ENCODE measurements at places on chromosomes 12 and 14. TPM values are rescaled to one million over a fixed set of nuclear protein-coding genes. Genes with fewer than 3 reads are reported as not detected.

- no peak for DNase-seq
Measured at GRCh38 chr14:79274641-79275291, 936.5 kb downstream of the DIO2 start.

DNA sequence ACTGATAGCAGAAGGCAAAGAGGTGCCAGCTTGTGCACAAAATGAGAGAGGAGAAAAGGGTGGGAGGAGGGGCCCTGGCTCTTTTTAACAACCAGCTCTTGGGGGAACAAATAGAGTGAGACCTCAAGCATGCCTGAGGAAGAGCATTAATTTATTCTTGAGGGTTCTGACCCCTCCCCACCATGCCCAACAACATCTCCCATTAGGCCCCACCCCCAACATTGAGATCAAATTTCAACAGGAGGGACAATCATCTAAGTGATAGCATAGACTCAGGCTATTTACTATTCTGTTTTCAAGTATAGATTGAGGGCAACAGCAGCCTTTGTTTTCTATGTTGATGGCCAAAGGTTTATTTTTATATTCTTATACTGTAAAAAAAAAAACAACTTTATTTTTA lies 59.7 kb downstream of the FUT8 start:
- DNase-seq, result no peak

- DNase-seq, result no peak
Measured at GRCh38 chr12:81128930-81129554, 51.2 kb downstream of the ACSS3 start.

GRCh38 chr14:100129161-100129589 lies 30.3 kb downstream of the DEGS2 start:
- DNase-seq, result no peak

DNA sequence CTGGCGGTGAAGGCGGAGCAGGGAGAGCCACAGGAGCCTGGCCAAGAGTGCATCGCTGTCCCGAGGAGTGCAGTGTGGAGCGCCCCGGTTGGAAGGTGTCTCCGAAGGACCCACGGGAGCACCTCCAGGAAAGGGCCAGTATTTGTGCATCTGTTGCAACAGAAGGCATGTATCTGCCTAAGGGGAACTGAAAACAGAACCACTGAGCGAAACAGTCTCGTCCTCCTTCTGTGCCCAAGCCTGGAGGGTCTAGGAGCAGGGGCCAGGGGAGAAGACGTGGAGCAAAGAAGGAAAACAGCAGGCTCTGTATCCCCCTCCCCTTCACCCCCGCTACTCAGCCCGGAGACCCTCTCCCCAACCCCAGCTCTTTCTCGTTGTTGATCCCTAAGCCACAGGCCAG lies 5.3 kb upstream of the LRRC10 start:
- no peak for DNase-seq

- no peak for DNase-seq
Measured at GRCh38 chr12:7859552-7859951, 13.2 kb downstream of the SLC2A14 start.

GRCh38 chr14:106277503-106277902 lies 751.1 kb downstream of the TMEM121 start:
- DNase-seq, result no peak

DNA sequence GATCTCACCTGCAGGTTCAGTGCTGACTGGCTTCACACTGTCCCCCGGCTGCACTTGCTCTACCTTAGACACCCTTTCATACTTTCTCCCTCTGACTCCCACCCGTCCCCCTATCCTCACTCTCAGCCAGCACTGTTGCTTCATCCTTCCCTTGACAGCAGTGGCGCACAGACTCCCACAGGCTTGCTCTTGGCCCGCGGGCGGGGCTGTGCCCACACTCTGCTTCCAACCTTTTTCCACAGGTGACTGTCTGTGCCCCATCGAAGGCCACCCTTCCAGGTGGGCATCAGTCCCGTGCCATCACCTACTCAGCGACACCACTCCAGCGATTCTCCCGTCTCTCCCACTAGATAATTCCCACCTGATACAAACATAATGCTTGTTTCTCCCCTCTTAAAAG lies 1.0 kb upstream of the RPS6KL1 start:
- DNase-seq, result no peak

- no peak for DNase-seq
Measured at GRCh38 chr12:95088379-95088778, 15.0 kb upstream of the NR2C1 start.

DNA sequence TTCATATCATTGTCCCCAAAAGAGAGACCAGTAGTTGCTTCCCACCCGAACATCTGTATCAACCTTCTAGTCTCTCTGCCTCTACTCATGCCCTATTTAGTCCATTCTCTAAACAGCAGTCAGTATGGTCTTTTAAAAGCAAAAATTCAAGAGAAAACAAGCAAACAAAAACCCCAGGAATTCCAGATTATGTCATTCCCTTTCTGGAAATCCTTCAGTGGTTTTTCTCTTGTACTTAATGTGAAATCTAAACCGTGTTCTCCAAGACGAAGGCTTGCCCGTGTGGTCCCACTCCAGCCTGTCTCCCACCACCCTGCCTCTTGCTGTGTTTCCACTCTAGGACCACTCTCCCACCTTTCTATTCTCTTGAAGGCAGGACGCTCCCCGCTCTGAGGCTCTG lies 90.8 kb downstream of the TMEM30B start:
- no peak for DNase-seq

GRCh38 chr14:95537298-95538089 lies 2.6 kb downstream of the GLRX5 start:
- DNase-seq, result no peak

DNA sequence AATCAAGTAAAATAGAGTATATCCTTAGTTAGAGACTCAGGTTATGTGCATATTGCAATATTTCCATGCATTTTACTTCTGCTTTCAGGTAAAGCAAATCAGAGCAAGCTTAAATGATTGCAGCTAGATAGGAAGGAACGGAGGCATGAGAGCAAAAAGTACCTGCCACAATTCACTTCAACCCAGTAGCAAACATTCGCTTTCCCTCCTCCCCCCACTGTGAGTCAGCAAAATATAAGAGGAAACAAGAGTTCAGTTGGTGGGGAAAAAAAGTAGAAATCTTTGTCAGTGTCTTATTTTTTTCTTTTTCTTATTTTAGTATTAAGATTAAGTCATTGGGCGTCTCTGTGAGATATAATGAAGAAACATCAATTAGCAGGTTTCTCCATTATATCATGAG lies 475.4 kb downstream of the NPAS3 start:
- DNase-seq, result no peak

DNA sequence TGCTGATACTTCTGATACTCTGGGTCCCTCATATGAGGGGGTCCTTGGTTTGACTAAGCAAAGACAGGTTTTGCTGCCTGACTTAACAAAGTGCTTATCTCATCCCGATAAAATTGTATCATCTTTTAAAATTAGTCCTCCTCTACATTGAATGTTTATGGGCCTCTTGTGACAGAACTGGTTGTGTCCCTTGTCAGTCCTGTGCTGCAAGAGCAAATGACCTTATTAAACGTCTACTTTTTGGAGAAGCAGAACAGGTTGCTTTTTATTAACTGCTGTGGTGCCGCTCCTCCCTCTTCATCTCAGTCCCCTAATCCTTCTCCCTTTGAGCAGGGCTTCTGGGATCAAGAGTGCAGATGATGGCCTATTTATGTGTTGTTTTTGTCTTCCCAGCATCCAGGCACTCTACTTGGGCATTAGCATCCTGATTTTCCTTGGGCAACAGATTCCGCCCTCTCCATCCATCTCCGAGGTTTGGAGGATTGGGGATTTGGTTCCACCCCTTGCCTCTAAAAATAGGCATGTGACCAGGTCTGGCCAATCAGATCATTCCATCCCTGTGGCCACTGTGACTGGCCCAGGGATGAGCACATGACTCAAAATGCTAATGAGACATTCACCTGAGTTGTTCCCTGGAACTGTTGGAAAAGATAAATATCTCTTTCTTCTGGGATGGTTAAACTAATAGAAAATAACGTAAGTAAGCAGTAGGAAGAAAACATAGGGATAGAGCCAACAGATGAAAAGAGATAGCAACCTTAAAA lies 2.9 kb upstream of the DENR start:
- no peak for DNase-seq

- DNase-seq, result no peak
Measured at GRCh38 chr14:81669308-81669707, 135.7 kb upstream of the SEL1L start.

DNA sequence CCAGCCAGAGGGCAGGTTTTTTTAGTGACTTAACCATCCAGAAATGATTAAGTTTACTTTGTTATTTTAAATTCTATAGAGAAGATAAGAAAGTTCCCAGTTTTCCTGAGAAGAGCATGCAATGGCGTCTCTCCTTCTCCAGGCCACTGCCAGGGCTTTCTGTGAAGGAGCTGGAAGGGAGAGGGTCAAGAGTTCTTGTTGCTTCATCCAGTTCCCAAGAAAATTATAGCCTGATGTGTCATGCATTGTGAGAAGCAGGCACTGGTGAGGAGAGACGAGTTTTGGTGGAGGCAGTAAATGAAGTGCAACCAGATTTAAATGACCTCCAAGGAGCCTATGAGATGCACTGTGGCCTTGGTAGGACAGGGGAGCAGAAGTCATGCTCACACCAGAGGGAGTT lies 14.2 kb downstream of the ELK3 start:
- DNase-seq, result no peak

DNA sequence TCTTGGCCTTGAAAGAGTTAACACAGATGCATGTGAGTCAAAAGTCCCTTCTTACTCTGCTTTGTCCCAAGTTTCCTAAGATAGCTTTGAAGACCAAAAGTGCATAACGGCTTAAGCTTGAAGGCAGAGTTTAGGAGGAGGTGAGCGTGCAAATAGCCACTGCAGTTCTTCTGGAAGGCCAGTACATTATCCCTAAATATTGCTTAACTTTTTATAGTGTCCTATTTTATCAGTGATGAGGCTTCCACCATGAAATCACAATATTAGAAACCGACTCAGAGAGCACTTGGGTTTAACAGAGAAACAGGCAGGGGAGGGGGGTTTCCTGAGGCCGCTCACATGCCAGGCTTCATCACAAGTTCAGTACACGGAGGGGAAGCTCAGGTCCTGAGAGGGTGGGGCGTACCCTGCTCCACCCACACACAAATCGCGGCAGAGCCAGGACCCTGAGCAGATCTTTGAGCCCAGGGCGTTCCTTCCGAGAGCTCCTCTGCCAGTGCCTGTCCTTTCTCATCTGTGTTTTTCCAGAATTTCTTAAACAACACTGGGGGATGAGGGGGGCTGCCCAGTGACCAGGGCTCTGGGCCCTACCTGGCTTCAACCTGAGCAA lies 26.8 kb upstream of the BDKRB2 start:
- DNase-seq, result no peak

GRCh38 chr12:22459838-22460490 lies 84.4 kb downstream of the C2CD5 start:
- DNase-seq, result no peak

DNA sequence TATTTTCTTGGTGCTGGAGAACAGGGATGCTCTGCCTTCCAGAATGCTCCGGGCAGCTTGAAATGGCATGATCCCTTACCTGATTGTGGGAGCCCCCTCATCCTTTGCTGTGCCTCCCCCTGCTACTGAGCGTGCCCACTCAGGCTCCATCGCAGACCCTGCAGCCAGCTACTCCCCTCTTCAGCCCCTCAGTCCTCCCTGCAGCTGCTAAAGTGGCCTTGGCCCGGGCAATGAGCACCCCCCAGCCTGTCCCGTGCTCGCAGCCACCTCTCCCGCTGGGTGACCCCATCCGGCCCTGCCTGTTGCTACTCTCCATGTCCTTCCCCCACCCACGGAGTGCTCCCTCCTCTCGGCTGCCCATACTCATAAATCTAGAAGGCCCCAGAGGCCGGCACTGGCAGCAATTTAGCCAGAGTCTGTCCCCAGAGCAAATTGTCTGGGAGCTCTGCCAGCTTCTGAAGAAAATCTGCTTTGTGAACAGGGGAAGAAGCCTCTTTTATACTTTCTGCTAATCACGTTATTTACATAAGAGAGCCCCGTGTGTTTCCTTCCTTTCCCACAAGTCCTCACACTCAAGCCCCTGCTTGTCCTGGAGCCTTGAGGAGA lies 143.7 kb upstream of the FRMD6 start:
- no peak for DNase-seq

DNA sequence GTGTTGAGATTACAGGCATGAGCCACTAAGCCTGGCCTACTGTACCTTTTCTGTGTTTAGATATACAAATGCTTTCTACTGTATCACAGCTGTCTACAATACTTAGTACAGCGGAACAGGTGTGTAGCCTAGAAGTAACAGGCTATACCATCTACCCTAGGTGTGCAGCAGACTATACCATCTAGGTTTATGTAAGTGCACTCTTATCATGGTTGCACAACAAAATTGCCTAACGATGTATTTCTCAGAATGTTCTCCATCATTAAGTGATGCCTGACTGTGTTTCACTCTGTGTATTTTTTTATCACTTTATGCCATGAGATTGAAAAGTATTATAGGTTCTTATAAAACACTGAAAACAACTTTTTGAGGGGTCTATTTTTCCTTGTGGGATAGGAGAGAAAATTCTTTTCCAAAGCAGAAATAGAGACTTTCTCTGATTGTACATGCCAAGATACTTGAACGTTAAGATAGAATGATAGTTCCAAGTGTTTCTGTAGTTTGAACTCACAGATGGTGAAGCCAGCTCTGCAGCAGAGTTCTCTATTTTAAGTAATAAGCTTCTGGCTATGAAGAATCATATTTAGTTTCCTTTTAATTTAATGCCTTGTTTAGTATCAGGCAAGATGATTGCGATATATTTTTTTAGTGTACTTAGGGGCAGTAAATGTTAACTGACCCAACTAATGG lies 17.0 kb downstream of the TMPRSS12 start:
- no peak for DNase-seq

DNA sequence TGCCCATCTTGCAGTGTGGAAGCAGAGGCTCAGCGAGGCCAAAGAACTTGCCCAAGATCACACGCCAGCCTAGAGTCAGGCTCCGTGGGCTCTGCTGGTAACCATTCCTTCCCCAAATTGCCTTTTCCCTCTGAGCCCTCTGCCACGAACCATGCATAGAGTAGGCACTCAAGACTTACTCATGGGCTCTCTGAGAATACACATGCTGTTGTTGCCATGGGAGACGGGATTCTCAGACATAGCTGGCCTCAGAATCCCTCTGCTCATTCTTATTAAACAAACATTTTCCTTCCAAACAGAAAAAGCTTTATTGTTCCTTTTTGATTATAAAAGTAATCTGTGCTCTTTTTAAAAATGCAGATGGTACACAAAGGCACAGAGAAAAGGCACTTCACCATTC lies 52.5 kb upstream of the WSCD2 start:
- DNase-seq, result no peak

The CCDC38 gene
- total RNA-seq, result not detected

The UBE3B gene
- total RNA-seq, result 39.5 TPM

The TMTC1 gene
- total RNA-seq, result 25.2 TPM

The SYT1 gene
- total RNA-seq, result 2.1 TPM

The OR4K14 gene
- not detected for total RNA-seq

The TAS2R10 gene
- 1.1 TPM for total RNA-seq

The ITGA5 gene
- 121 TPM for total RNA-seq

The SYCP3 gene
- not detected for total RNA-seq

The ANO2 gene
- total RNA-seq, result 0.73 TPM

The FBLN5 gene
- total RNA-seq, result 1,232 TPM

The LRTM2 gene
- not detected for total RNA-seq

The DNAJC22 gene
- 0.36 TPM for total RNA-seq

The WIF1 gene
- not detected for total RNA-seq

The RNASE12 gene
- not detected for total RNA-seq

The FLVCR2 gene
- total RNA-seq, result 1.7 TPM

The INSM2 gene
- not detected for total RNA-seq

The GALNT9 gene
- 0.15 TPM for total RNA-seq

Measured in chondrocyte (in vitro differentiated cells).